ENCODE measurements at places on chromosomes 2 and 18. TPM values are rescaled to one million over a fixed set of nuclear protein-coding genes. Genes with fewer than 3 reads are reported as not detected.

The TANK gene
- 25.9 TPM for total RNA-seq

The NEB gene
- 1.1 TPM for total RNA-seq

The CCDC148 gene
- total RNA-seq: not detected

The COLEC12 gene
- total RNA-seq: 2.4 TPM

The VIT gene
- 0.50 TPM for total RNA-seq

The NCKAP1 gene
- total RNA-seq: 35.8 TPM

The LHCGR gene
- not detected for total RNA-seq

The GLS gene
- 87.8 TPM for total RNA-seq

The MOCOS gene
- total RNA-seq: 54.0 TPM

The TSPYL6 gene
- total RNA-seq: not detected

The SULT1C2 gene
- 2.5 TPM for total RNA-seq

The ZSWIM2 gene
- total RNA-seq: not detected

The SGPP2 gene
- not detected for total RNA-seq

The ANO7 gene
- total RNA-seq: 0.19 TPM

The IL1RL2 gene
- total RNA-seq: not detected

The CYBRD1 gene
- total RNA-seq: 10.3 TPM

The ITPRIPL1 gene
- 11.2 TPM for total RNA-seq

The DUSP19 gene
- 1.5 TPM for total RNA-seq

The LYPD6B gene
- total RNA-seq: not detected

The MYO5B gene
- 4.7 TPM for total RNA-seq

The TEKT4 gene
- 0.08 TPM for total RNA-seq

The CD28 gene
- total RNA-seq: 0.80 TPM

The PASK gene
- 4.4 TPM for total RNA-seq

The PKDCC gene
- 3.8 TPM for total RNA-seq

The CPO gene
- total RNA-seq: not detected

The TRIM43 gene
- 0.29 TPM for total RNA-seq

The PPIL3 gene
- 26.1 TPM for total RNA-seq

The OSR1 gene
- not detected for total RNA-seq

The WNT10A gene
- not detected for total RNA-seq

The TTN gene
- total RNA-seq: 0.38 TPM

The DSG4 gene
- not detected for total RNA-seq

The CGREF1 gene
- 19.0 TPM for total RNA-seq

The CLEC4F gene
- total RNA-seq: not detected

The IGFBP5 gene
- 43.6 TPM for total RNA-seq

The SRD5A2 gene
- total RNA-seq: not detected

The RND3 gene
- total RNA-seq: 61.4 TPM

The PSTPIP2 gene
- not detected for total RNA-seq

The FAM124B gene
- total RNA-seq: not detected

The UGT1A9 gene
- total RNA-seq: not detected

The POTEC gene
- 0.88 TPM for total RNA-seq

The CNTNAP5 gene
- not detected for total RNA-seq

The TMEM247 gene
- total RNA-seq: not detected

The MALL gene
- total RNA-seq: not detected

Measured in A375 (cell line).